ENCODE measurements at places on chromosomes 6 and 20.
A peak's percentile ranks its signal among the peaks of the same experiment; 100 is the strongest.

GRCh38 chr6:42333612-42334011 lies 116.0 kb upstream of the MRPS10 start:
- DNase-seq = no peak

GRCh38 chr6:149876241-149876933 lies 12.2 kb upstream of the LRP11 start:
- no peak for DNase-seq

- peak; percentile 55 for DNase-seq
Measured at GRCh38 chr6:42021847-42022754, 28.2 kb upstream of the TAF8 start.

- DNase-seq = no peak
Measured at GRCh38 chr20:53608456-53609452, 15.1 kb upstream of the ZNF217 start.

GRCh38 chr20:32226391-32226790 lies 18.7 kb downstream of the POFUT1 start:
- DNase-seq = peak; percentile 51

DNA sequence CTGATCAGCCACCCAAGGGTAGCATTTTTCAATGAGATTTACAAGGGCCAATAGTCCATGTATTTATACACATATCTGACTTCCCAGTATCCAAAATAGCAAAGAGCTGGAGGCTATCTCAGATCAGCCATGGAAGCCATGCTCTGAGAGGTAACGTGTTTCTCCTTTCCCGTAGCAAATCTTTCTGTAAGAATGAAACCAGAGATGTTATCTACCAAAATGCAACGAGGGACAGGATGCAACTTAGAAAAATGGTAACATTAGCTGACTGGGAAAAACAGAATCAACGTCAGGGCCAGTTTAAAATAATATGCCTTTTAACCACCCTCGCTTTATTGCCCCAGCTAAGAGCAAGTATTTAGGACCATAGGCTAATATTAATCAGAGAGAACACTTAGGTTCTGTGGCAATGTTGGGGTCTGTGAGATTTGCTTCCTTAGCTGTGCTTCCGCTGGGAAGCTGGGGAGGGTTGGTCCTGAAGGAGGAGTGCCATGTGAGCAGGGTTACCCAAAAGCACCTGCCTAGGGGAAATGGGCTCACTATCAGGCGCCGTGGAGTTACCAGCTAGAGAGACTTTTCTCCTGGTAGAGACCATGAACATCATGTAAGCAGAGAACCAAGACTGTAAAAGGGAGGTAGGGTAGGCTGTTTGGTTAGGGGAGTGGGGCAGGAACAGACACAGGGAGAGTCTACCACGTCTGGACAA lies 1.2 kb downstream of the ZNF831 start:
- no peak for DNase-seq

GRCh38 chr6:44800171-44800783 lies 412.8 kb downstream of the CDC5L start:
- peak; percentile 63 for DNase-seq

GRCh38 chr20:31587545-31588389 lies 17.3 kb upstream of the ID1 start:
- peak; percentile 32 for DNase-seq
